ENCODE measurements at places on chromosomes 4 and X.

GRCh38 chr4:113113151-113113550 is 63.7 kb downstream of the ANK2 start:
- no peak for DNase-seq

GRCh38 chr4:5510504-5510903 is 197.9 kb downstream of the EVC2 start:
- DNase-seq = no peak

GRCh38 chr4:159051245-159052071 is 51.4 kb upstream of the RAPGEF2 start:
- no peak for DNase-seq

DNA sequence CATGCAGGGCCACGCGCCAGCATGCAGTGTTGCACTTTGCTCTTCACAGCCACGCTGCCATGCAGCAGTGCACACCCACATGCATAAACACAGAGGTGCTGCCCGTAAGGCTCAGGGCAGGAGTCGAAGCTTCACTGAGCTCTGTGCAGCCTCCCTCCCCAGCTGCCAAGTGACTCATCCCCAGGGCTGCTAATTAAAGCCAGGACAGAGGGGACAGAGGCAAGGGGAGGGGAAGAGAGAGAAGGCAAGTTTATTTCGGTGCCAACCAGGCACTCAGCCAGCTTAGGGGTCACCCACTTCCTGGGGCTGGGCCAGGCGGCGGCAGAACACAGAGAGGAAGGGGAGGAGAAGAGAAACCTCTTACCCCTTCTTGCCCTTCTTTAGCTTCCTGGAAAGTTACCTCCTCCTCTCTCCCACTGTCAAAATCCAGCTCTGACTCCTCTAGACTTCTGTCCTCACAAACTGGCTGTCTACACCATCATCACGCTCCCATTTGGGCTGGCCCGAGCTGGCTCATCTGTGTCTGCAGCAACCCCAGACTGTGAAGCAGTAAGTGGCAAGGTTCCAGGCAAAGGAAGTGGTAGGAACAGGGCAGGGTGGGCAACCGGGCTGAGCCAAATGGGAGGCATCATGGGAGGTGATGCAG is 6.2 kb upstream of the IQSEC2 start:
- peak; percentile 65 for DNase-seq

- no peak for DNase-seq
These were observed 36.0 kb downstream of the PF4 start for GRCh38 chr4:73945674-73946449.

DNA sequence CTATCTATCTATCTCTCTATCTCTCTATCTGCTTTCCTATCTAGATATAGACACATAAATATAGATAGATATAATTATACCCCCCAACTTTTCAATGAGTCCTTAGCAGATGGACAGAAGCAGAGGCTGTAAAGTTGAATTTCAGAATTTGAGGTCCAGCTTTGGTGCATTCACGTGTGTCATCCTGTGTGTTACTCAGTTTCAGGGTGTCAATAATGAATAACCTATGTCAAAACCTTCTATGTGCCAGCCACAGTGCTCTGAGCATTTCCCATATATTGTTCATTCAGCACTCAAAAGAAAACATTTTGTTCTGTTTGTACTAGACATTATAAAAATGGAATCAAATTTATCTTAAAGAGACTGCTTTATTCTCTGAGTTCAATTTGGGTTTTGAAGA is 310.0 kb downstream of the ARHGAP24 start:
- DNase-seq = no peak

GRCh38 chrX:97070346-97070745 is 186.6 kb downstream of the RPA4 start:
- DNase-seq = no peak

DNA sequence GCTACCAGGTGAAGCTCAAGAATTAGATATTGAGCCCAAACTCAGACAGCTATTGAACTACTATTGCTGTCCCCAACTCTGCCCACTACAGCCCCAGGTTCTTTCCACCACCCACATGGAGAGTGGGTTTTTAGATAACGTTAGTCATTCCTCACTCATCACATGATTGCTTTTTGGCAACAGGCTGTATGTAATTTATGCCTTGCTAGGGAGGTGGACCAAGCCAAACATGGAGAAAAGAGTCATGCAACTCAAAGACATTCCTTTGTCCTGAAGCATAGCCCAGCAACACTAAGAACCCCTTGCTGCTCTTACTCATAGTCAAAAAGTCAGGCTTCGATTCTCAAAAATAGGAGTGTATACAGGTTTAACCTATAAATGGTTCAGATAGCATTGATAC is 275.9 kb upstream of the VCX3A start:
- no peak for DNase-seq

DNA sequence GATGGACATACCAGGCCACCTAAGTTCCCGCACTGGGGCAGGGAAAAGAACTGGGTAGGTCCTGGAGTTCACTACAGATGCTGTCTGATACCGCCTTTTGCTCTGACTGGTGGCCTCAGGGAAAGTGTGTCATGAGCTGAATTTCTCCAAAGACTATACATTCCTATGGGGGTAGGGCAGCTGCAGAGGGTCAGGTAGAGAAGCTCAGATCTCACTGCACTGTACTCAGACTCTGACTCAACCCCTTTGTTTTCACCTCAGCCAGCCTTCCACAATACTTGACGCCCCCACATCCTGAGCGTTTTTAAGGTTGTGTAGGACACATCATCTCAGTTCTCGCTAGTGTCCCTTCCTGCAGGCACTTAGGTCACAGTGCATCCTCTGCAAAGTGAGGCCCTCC is 7.8 kb downstream of the GATB start:
- DNase-seq = no peak
